ENCODE measurements at places on chromosomes 2 and 18.

- no peak for DNase-seq
Measured at GRCh38 chr18:59208602-59209125, 11.3 kb upstream of the GRP start.

- DNase-seq = no peak
Measured at GRCh38 chr2:181771356-181771755, 91.0 kb upstream of the NEUROD1 start.

DNA sequence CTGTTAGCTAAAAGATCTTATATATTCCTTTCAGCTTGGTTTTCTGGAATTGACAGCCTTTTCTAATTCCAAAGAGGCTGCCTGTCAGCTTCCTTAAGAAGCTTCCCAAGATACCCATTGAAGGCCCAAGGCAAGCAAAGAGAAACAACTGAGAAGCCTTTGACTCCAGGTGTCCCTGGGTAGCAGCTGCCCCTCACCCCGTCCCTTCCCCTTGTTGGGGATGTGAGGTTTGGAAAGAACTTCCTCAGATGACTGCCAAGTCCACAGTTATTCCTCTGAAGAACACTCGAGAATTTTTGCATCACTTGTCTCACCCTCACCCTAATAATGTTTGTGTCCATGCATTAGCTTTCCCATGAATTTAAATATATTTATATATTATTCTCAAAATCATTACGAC is 13.3 kb downstream of the MAPRE3 start:
- no peak for DNase-seq

- DNase-seq = no peak
Measured at GRCh38 chr2:75703589-75704287, 7.0 kb downstream of the GCFC2 start.

DNA sequence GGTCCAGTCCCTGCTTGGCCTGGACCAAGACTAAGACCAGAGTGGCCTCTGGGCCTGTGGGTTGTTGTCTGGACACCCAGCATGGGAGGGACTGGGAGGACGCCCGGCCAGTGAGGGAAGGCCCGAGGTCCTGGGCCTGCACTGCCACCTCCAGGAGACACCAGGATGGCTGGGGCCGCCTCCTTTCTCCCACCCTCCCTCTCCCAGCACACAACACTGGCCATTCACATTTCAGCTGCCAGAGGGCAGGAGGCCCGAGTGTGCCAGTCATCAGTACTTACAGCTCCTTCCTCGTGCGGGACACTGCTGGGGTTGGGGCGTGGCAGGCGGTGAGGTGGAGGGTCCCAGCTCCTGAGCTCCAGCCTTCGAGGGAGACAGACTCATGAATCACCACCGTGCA is 133.5 kb downstream of the ASB1 start:
- DNase-seq = no peak

DNA sequence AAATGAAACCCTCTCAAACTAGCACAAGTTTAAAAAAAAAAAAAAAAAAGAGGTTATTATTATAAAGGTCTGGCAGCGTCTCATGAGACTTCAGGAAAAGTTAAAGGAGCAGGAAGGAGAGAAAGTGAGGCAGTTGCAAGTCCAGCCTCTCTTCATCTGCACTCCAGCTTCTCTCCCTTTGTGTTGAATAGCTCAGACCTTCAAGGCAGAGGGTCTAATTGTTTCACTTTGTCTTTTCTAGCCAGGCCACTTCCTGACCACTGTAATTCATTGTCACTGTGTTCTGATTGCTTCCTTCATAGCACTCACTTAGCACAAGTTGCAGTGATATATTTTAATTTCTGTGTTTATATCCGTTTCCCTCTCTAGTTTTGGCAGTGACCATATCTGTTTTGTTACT is 99.9 kb downstream of the SPATS2L start:
- no peak for DNase-seq

DNA sequence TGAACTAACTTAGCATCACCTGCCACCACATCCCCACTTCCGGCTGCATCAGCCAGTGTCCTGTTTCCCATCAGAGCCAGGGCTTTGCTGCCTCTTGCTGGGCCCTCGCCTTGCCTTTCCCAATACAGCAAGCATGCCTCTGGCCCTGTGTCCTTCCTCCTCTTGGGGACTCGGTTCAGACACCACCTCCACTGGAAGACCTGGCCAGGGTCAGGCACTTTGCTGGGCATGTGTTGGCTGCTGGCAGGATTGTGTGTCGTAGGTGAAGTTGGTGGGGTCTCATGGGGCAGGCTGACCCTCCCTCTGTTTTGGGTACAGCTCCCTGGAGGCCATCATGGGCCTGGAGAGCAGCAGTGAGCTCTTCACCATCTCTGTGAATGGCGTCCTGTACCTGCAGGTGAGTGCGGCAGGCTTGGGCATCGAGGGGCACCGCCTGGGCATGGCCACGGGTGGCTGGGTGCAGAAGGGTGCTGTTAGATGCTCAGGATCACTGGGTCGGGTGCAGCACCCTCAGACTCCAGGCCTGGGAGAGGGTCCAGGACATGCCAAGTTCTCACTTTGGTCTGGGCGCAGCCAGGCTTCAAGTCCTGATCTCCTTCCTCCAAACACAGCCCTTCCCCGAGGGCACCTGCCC is 6.6 kb downstream of the ERFE start:
- no peak for DNase-seq

GRCh38 chr18:35406666-35407065 is 29.5 kb upstream of the ZNF396 start:
- DNase-seq = no peak

GRCh38 chr2:237222178-237222577 is 136.5 kb downstream of the COPS8 start:
- DNase-seq = no peak

- DNase-seq = no peak
Measured at GRCh38 chr2:215983581-215984351, 29.6 kb downstream of the MREG start.

DNA sequence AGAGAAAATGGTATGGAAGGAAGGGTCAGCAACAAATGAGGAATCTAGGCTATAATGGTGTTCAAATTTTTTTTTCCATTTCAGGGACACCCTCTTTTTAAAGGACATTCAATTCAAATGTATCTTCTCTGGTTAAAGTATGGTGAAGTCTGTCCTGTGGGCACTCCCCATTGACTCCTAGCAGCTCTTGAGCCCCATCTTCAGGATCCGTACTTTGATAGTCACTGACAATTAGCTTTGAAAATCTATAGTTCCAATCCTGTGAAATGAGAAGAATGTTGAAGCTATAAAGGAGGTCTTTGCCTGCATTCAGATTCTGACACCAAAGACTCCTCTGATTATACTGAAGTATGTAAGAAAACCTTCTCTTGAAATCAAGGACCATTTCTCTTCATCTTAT is 43.3 kb downstream of the KCNH7 start:
- DNase-seq = no peak

- no peak for DNase-seq
Measured at GRCh38 chr2:23584054-23584745, 199.2 kb downstream of the KLHL29 start.

GRCh38 chr2:68764806-68765311 is 30.2 kb downstream of the ARHGAP25 start:
- no peak for DNase-seq

- DNase-seq = no peak
Measured at GRCh38 chr2:7437716-7438632, 520.8 kb downstream of the RNF144A start.

All from T-helper 17 cell (primary cell).